ENCODE measurements at places on chromosomes 1 and 21.

DNA sequence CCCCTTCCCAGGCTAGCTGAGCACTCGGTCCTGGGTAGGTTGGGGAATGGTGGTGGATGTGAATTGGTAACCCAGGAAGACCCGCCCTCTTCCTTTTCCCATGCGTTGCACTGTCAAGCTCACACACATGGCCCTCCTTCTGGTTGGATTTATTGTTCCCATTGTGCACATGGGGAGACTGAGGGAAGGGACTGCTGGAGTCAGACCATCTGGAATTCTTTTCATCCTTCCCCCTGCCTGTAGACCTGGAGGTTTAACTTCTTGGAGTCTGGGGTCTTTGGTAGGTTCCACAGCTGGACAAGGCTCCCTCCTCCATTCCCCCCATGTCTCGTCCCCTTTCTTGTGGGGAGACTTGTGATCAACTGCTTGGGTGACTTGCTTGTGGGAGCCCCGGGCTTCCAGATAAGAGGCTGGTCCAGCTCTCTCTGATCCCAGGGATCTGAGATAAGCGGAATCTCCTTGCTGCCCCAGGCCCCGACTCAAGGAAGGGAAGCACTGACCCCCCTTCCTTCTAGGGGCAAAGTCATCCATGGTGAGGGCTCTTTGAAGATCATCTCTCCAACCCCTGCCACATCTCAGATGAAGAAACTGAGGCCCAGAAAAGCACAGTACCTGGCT is 55.7 kb upstream of the SYNC start:
- no peak for DNase-seq

GRCh38 chr1:221182791-221183533 is 303.7 kb downstream of the HLX start:
- no peak for DNase-seq

DNA sequence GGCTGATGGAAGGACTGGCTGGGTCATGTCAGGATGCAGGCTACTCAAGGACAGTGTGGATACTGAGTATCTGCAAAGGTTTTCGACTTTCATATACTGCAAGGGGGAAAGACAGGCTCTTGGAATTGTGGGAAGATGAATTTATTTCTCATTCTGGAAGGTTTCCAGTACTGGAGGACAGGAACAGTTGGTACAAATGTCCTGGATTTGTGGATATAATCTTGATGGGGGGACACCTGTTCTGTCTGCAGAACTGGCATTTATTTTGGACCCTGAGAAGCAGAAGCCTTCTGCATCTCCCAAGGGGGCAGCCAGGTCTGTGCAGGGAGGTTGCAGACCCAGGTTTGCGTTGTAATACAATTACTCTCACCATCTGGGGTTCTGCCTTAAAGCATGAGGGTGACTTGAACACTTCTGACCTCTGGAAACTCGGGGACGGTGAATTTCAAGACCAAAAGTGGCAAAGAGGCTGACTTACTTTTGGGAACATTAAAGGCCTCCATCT is 65.8 kb downstream of the NOS1AP start:
- no peak for DNase-seq

DNA sequence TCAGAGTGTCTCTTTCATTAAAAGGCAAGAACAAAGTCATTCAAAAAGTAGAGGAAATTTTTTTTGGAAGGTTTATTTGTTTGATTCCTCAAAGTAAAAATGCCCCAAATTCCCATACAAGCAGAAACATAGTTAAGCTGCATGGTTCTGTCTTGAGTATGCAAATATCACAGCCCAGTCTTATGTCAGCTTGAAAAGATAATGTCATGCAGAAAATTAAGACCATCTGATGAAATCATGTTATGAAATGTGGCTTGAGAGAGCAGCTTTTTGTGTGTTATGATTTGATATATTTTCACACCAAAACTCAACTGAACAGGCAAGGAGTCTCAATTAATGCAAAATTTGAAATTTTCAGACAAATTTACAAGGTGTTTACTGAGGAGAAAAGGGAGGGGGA is 411.0 kb downstream of the LMO4 start:
- no peak for DNase-seq

- DNase-seq: no peak
Observed at GRCh38 chr21:29181799-29182470, 51.5 kb downstream of the MAP3K7CL start.

GRCh38 chr1:208243967-208244916 is at the start of gene PLXNA2:
Gene PLXNA2 (minus strand): TSS chr1:208244384. CDS start chr1:208217922, 26,462 bp downstream.
- DNase-seq: no peak

- DNase-seq: no peak
Observed at GRCh38 chr1:119675349-119676345, 27.6 kb upstream of the ZNF697 start.

DNA sequence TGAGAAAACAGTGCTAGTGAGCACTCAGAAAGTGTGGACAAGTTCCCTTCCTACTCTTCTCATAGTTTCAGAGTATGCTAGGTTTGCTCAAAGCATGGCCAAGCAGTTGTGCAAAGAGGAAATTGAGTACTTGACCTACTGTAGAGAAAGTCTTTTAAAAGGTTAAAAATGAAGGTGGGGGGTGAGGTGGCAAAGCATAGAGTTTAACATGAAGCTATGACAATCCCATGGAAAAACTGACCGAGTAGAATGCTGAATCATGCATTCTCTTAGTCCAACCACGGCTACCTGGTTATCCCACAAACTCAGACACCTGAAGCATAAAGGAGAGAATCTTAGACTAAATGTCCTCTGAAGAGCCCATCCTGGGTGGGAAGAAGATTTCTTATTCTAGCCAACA is 79.9 kb downstream of the PTPN14 start:
- no peak for DNase-seq

- DNase-seq: no peak
Observed at GRCh38 chr1:225877580-225877979, 4.6 kb downstream of the TMEM63A start.

DNA sequence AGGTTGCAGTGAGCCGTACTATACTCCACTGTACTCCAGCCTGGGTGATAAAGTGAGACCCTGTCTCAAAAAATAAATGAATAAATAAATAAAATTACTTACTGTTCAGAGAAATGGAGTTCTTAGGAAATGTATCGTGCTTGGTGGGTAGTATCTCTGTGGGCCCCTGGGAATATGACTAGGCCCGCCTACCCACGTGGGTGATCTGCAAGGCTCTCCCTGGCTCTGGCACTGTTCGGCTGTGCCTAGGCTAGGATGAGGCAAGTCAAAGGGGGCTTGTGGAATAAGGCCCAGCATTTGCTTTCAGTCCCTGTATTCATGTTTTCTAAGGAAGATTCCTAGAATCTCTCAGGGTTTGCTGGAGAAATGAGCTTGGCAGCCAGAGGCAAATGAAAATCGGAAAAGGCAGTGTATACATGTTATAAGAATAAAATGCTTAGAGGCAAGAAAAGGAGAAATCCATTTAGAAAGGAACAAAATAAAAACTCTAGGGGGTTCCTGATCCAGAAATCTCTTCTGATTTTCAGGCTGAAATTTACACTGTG is 4.5 kb upstream of the CSRP1 start:
- no peak for DNase-seq

DNA sequence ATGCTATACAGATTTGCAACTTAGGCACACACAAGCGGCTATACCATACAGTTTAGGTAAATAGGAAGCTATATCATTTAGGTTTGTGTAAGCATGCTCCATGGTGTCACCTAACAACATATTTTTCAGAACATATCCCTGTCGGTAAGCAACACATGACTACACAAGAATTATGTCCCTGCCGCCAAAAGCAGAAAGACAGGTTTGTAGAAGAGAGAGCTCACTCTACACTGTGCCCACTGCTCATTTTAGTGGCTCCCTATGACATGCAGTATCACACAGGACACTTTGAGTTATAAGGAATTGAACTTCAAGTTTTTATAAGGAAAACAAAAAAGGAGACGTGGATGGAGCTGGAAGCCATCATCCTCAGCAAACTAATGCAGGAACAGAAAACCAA is 132.5 kb upstream of the KAZN start:
- no peak for DNase-seq

DNA sequence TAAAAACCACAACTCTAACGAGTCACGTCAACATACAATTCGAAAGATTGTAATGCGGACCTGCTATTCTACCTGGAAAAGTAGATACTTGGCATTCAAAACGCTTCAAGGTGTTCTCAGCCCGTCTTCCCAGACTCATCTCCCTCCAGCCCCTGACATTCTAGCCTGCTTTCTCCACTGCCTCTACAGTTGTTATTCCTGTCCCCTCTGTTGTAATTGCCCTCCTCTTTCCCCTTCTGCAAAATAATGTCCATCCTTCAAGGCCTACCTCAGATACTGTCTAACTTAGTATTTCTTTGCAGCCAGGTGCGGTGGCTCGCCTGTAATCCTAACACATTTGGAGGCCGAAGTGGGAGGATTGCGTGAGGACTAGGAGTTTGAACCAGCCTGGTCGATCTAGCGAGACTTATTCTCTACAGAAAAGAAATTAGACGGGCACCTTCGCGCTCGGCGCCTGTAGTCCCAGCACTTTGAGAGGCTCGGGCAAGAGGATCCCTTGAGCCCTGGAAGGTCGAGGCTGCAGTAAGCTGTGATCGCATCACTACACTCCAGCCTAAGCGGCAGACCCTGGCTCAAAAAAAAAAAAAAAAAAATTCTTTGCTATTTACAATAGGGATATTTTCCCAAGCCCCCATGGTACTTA is 756 bp upstream of the RBM34 start:
- DNase-seq: no peak

DNA sequence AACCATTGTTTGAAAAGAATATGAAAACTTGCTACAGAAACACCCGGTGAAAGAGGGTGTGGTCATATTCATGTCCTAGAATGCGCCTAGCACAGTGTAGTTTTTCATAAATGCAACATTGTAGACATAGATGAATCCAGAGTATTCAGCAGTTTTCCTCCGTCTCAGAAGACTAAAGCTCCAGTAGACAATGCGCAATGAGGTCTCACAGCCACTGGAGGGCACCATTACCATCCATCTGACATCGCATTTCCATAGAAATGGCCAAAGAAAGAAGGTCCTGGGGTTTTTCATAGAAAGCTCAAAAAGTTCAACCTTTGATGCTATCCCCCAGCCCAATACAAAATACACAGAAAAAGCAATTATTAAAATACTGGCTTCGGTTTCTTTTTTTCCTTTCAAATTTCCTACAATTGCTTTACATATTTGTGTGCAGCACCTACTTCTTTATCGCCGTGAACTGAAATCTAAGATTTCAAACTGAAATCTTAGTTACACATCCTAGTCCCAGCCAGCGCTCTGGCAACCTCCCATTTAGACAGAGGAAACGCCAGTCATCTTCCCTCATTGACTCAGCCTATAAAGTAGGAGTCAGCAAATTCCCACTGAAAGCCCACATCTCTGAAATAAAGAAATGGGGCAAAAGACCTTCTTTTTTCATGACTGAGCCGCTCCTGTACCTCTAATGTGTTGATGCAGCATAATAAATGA is 3.9 kb upstream of the CD58 start:
- DNase-seq: no peak
